ENCODE measurements at places on chromosomes 13 and 19.

DNA sequence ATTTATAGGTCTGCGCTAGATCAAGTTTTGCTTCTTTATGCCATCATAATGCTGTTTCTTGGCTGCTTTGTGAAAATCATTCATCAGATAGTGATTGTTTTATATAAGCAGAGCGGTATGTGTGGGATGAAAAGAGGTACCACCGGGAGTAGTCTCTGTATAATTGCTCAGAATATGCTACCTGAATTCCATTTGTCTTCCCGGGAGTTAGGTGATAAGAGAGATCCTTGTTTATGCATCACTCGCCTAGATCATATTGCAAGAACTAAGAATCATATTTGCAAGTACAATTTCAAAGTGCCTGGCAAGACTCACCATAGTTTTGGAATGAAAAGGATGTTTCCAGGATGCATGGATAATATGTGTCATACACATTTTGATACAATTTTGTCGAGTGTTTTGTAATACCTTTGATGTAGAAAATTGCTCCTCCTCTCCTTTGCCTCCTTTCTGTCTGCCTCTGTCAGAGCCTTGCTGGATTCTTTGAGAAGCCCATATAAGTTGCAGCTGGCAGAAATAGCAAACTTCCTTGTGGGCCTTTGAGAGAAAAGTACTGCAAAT lies 1306.0 kb upstream of the SLC10A2 start:
- no peak for DNase-seq

- no peak for DNase-seq
Measured at GRCh38 chr19:45939792-45940514, 25.4 kb upstream of the NANOS2 start.

- DNase-seq, result no peak
Measured at GRCh38 chr19:18339723-18340122, 675 bp upstream of the PGPEP1 start.

GRCh38 chr13:21069561-21070004 lies 8.2 kb upstream of the LATS2 start:
- no peak for DNase-seq

DNA sequence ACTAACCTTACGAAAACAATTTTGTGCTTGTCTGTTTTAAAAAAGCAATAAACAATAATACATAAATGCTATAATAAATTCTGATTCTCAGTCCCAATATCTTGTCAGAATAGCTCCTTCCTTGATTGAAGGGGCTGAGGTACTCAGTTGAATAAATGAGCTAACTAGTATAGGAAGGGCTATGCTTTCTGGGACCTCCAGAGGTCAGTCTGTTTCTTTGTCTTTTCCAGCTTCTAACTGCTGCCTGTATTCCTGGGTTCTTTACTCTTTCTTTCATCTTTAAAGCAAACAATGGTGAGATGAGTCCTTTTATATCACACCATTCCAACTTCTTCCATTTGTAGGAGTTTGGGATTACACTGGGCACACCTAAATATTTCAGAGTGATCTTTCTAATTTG lies 1297.0 kb upstream of the ATXN8OS start:
- DNase-seq, result no peak

DNA sequence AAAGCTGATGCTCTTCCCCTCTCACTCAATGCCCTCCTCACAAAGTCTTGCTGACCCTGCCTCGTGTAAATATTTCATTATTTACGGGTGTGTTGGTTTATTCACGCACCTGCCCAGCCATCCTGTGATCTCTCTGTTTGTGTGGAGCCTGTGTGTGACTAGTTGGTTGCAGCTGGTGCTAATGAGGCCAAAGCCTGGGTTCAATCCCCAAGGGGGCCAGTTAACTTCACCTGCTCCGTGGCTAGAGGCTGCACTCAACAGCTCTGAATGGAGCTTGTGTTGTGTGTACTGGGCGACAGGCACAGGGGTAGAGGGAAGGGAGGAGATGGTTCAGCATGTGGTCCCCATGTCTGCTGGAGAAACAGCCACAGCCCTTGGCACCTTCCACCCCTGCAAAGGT lies 109.5 kb downstream of the DNAJC15 start:
- no peak for DNase-seq

DNA sequence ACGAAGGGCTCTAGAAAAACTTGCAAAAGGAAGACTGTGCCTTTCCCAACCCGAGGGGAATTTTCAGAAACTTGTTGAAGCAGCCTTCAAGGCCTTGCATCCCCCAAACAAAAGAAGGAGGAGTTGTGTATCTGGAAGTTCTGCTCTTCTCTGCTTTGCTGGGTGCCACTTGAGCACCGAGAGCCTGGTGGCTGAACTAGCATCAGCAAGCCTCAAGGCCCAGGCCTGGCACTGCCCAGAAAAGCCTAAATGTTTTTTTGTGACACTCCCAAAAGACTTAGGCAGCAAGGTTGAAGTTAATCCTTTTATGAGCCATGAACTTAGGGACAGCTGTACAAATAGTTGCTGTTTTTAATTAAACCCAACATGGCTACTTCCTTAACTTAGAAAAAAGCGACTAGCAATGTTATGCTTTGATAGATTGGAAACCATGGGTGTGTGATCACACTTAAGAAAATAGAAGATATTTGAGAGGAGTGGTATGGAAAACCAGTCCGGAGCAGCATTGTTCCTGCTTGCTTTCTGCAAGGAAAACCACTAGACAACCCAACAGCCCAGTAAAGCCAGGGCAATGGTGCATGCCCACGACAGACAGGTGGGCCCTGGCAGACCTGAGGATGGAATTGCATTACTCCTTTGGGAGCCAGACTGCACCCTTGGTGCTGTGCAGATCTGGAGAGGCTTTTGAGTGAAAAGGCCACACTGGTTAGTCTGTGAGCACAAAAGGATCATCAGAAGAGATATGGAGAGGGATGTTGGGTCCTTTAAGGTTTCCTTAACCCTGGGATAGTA lies 788 bp upstream of the DLEU7 start:
- DNase-seq, result no peak

DNA sequence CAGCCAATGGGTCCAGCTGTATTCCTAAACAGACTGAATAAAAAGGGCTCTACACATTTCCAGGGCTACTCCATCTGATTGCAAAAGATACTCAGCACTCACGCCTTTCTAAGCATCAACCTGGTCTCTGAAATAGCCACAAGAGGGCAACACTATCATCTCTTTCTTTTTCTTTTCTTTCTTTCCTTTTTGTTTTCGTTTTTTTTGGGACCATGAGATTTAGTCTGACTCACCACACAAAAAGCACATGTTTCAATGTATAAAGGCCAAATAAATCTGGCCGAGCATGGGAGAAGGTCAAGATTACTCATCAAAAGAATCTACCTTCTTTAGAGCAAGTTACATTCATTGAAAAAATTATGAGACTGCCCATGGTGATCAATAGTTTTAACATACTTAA lies 805.6 kb upstream of the ARGLU1 start:
- no peak for DNase-seq

- DNase-seq, result peak; percentile 11
Measured at GRCh38 chr19:33143897-33144405, 12.0 kb downstream of the WDR88 start.

- DNase-seq, result no peak
Measured at GRCh38 chr19:39347332-39348164, 5.3 kb downstream of the SAMD4B start.

DNA sequence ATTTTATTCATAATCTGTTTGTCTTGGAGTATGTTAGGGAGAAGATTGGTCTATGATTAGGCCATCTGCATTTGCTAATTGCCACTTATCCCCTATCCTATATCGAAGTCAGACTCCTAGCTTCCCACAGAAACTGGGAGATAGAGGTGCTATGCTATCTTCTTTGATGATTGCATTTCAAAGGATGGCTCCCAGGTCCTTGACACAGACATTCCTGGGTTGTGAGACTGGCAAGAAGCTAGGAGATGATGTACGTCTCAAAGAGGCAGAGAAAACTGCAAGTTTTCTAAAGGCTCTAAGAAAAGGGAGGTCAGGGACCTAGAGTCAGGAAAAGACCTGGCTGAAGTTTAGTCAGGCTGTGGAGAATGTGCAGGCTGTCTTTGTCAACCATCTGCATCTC lies 1251.9 kb downstream of the PCDH17 start:
- DNase-seq, result no peak

DNA sequence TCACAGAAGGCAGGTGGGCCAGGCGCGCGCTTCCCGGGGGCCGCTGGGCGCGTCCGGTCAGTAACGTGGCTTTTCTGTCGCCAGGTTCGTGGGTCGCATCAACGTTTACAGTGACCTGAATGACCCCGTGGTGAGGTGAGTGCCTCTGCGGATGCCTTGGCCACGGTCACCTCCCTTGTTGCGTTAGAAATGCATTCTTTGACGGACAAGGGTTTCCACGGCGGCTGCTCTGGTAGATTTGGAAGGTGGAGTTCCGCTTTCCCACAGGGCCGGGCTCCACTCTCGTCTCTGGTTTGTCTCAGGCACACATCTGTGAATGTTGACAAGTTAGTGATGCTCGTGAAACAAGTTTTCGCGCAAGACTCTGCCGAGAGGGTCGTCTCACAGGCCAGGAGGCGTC lies 130.0 kb downstream of the ATP11A start:
- no peak for DNase-seq

- DNase-seq, result no peak
Measured at GRCh38 chr19:35645680-35646511, 2.2 kb upstream of the COX6B1 start.

GRCh38 chr13:45799451-45799850 lies 52.1 kb downstream of the SIAH3 start:
- no peak for DNase-seq

- DNase-seq, result peak; percentile 61
Measured at GRCh38 chr19:49097453-49098288, 12.4 kb downstream of the SNRNP70 start.

- DNase-seq, result no peak
Measured at GRCh38 chr19:38545596-38545995, 72.2 kb downstream of the MAP4K1 start.

GRCh38 chr19:42606660-42607351 lies 12.1 kb upstream of the CEACAM8 start:
- peak; percentile 82 for DNase-seq

DNA sequence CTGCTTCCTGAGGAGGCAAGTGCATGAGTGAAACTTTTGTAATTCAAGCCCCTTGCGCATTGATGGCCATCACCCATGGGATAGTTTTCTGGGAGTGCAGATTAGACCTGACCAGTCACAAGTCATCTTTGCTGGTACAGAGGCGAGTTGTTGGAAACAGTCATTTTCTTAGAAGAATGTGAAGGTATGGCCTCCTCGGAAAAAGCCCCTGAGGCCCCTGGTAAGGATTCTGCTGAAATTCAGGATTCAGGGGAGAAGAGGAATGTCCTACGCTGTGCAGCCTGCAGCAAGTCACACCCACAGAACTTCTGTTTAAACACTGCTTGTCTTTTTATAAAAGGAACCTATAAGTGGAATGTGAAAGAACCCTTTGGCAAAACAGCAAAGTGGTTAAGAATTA lies 11.0 kb upstream of the SPART start:
- DNase-seq, result no peak

- DNase-seq, result no peak
Measured at GRCh38 chr19:49860336-49861102, 6.9 kb downstream of the PNKP start.

- no peak for DNase-seq
Measured at GRCh38 chr19:782185-782877, 14.9 kb upstream of the PTBP1 start.

GRCh38 chr13:51495316-51495715 lies 42.5 kb upstream of the INTS6 start:
- DNase-seq, result no peak

GRCh38 chr13:101965096-101965495 lies 436.8 kb downstream of the FGF14 start:
- DNase-seq, result no peak

GRCh38 chr13:44989941-44990340 lies 603 bp downstream of the GPALPP1 start:
- DNase-seq, result no peak

GRCh38 chr19:52473655-52474350 lies 20.4 kb downstream of the ZNF578 start:
- no peak for DNase-seq

- no peak for DNase-seq
Measured at GRCh38 chr13:41145136-41145908, 12.7 kb upstream of the KBTBD6 start.

DNA sequence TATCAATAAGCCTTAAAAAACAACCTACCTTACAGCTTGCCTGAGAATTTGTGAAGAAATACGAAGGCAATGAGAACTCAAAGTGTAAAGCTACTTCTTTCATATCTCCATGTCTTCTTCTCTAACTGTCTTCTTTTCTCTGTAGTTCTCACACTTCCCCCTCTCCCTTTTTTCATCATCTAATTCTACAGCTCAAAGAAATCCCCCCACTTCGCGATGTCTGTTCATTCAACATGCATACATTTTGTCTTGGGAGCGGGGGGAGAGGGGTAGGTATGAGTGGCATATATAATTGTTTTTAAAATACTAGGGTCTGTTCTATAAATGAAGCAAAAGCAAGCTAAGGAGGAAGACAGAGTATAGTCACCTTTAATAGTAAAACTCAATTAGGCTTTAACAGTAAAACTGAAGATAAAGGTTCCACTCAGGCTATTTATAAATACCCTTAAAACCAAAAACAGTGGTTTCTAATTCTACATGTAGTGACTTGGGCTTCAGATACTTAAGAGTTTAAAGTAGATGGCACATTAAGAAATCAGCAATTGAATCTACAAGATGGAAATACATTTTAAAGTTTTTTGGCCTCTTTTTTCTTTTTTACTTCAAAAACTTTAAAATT lies 106.9 kb downstream of the KLF12 start:
- no peak for DNase-seq

- DNase-seq, result peak; percentile 5
Measured at GRCh38 chr13:66665991-66666390, 564.1 kb downstream of the PCDH9 start.

DNA sequence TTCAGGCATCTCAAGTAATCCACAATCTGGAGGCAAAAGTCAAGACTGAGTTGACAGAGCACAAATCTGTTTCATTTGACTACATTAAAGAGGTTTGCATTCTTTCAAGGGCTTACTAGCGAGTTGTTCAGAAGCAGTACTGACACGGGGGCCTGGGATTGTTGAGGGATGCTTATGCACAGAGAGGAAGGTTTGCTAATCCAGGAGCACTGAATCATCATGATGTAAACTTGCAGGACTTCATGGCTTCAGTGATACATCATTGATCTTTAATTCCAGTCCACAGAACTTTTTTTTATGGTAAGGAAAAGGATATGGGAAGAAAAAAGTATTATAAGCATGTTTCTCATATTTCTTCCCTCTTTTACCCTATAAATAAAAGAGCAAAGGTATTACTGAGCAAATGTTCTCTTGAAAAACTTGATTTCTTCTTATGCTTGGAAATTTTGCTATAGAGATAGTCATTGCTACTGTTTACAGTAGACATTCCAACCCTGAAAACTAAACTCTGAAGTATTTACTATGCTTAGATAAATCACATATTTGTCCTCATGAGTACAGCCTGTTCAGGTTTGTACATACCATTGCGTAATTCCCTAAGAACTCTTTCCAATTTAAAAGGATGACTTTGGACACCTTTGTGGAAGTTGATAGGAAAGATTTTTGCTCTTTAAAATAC lies 65.8 kb upstream of the KPNA3 start:
- DNase-seq, result no peak

- no peak for DNase-seq
Measured at GRCh38 chr19:7238051-7238450, 56.2 kb downstream of the INSR start.

DNA sequence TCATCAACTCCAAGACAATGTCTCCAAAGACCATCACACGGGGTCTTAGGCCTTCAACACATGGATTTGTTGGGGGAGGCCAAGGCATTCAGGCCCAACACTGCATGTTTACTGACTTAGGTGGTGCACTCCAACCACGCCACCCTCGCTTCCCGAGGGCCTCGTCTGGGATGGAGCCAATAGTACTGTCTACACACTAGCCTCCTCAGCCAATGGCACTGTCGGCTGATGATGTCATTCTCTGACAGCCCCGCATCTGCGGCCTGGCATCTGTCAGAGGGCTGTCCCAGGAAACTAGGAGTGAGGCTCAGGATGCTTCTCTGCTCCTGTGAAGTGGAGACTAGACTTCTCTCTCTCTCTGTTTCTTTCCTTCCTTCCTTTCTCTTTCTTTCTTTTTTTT lies 96.6 kb downstream of the TEX26 start:
- no peak for DNase-seq

Data from NCI-H2029 (cell line).